Effector CD4-positive, alpha-beta T cell (primary cell): ENCODE measurements at places on chromosomes 16 and 17.

GRCh38 chr17:81958633-81959342 lies 2.2 kb downstream of the NOTUM start:
- no peak for DNase-seq

- peak; percentile 7 for DNase-seq
Observed at GRCh38 chr17:74176546-74177001, 26.9 kb upstream of the RPL38 start.

- DNase-seq: no peak
Observed at GRCh38 chr16:20867585-20867984, 32.6 kb downstream of the DCUN1D3 start.

DNA sequence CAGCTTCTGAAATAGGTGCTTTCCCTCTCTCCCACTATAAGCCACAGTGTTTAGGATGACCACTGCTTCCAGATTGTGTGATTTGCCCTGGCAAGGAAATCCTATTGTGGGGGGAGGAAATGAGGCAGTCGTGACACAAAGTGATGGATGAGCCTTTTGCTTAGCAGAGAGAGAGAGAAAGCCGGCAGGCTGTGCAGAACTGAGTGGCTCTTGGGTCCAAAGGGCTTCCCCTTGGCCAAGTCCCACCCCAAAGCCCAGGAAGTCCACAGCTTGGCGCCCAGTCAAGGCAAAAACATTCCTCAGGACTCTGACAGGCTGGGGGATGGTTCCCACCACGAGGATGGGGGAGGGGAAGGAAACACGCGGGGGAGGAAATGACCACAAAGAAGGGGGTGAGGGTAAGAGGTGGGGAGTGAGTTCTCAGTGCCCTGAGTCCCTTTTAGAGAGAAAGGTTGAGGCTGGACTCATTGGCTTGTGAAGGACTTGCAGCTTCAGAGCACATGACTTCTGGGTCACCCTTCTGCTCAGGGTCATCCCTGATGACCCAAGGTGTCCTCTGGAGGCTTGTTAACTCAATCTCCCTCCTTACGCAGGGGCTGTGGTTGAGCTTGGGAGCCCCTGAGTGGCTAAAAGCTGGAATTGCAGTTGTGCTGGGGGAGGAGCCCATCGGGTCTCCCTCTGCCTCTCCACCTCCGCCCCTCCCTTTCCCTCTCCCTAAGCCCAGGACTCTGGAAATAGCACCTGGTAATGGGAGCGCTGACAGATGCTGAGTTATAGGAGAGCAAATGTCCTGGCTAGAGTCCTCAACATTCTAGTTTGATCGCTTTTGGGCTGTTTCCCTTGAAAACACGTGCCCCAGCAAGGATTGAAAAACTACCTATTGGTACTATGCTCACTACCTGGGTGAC lies 10.3 kb upstream of the MSL1 start:
- DNase-seq: peak; percentile 58

- no peak for DNase-seq
Observed at GRCh38 chr17:54180950-54181349, 358.2 kb downstream of the KIF2B start.

GRCh38 chr17:14748036-14748710 lies 447.3 kb downstream of the HS3ST3B1 start:
- no peak for DNase-seq

DNA sequence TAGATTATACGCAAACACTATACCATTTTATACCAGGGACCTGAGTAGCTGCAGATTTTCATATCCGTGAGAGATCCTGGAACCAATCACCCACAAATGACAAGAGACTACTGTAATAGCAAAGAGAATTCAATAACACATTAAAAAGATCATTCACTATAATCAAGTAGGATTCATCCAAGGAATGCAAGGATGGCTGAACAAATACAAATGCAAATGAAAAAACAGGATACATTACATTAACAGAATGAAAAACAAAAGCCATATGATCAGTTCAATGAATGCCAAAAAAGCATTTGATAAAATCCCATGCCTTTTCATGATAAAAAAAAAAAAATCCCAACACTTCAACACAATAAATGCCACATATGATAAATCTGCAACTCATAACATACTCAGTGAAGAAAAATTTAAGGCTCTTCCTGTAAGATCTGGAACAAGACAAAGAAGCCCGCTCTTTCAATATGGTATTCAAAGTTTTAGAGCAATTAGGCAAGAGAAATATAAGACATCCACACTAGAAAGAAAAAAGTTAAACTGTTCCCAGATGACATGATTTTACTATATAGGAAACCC lies 29.0 kb downstream of the N4BP1 start:
- DNase-seq: no peak

- no peak for DNase-seq
Observed at GRCh38 chr17:42878123-42878880, 22.3 kb upstream of the G6PC1 start.

DNA sequence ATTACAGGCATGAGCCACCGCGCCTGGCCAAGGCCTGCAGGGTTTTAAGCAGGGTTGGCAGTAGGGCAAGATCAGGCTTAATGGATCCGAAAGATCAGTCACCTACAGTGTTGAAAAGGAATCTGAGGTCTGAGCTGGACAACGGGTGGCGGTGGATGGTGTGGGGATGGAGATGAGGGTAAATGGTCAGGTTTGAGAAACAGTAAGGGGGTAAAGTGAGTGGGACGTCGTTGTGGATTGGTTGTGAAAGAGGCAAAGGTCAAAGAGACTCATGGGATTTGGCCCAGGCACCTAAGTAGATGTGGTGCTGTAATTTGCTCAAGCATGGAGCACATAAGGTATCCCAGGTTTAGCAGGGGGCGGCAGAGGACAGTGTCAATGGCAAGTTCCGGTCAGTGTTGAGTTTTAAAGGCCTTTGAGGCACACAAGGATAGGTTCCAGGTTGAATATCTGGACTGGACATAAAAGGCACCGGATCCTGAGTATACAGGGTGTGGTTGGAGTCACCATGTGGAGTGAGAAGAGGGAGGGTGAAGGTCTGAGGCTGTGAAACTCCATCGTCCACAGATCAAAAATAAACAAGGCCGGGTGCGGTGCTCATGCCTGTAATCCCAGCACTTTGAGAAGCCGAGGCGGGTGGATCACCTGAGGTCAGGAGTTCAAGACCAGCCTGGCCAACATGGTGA lies 1.1 kb upstream of the SLC16A5 start:
- no peak for DNase-seq

DNA sequence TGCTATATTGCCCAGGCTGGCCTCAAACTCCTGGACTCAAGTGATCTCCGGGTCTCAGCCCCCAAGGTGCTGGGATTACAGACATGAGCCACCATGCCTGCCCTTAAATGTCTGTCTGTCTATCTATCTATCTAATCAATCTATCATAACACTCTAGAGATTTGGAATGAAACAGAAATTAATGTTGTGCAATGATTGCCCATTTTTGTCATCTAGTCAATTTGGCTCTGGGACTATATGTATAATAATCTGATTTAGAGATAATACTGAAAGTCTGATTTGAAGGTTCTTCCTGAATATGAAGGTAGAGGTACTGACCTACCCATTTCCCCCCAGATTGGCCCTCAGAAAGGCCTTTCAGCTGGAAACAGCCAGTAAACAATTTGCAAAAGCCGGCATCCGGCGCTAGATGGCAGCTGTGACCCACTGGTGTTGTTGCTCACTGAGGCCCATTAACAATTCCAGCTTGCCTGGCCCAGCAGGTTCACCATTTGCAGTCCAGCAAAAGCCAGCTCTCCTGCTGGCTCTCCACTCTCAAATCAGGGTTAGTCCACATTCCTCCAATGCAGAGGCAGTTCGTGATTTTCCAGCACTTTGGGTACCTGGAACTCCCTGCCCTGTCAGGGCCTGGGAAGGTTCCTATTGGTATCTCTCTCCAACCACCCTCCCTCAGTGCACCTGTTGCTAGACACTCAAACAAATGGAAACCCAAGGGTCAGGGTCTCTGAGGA lies 22.9 kb upstream of the C16orf87 start:
- DNase-seq: peak; percentile 42

- DNase-seq: peak; percentile 28
Observed at GRCh38 chr17:16439811-16440351, 24.5 kb downstream of the TRPV2 start.

DNA sequence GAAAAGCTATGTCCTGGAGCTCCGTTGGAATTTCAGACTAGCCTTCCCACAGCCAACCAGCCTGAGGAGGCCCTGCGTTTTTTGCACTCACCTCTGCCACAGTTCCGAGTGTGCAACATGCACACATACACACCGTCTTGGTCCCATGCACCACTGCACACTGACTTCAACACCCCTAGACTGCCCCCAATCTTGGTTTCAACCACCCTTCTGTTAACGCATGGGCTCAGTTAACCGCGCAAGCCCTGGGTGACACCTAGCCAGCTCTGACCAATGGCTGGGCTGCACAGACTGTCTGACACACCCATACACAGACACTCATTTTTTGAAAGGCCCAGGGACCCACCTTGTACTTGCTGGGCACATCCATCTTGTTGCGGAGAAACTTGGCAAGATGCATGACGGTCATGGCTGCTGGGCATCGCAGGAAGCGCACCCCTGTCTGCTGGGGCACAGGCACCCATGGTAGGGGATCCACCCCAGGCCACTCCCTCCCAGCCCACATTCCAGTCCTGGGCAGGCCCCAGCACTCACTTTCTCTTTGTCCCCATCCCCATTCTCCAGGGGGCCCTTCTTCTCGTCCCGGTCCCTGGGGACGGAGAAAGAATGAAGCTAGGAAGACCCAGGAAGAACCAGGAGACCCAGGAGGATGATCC lies 8.0 kb downstream of the CISD3 start:
- DNase-seq: no peak

GRCh38 chr16:70388006-70388680 lies 41.4 kb downstream of the DDX19A start:
- DNase-seq: no peak

DNA sequence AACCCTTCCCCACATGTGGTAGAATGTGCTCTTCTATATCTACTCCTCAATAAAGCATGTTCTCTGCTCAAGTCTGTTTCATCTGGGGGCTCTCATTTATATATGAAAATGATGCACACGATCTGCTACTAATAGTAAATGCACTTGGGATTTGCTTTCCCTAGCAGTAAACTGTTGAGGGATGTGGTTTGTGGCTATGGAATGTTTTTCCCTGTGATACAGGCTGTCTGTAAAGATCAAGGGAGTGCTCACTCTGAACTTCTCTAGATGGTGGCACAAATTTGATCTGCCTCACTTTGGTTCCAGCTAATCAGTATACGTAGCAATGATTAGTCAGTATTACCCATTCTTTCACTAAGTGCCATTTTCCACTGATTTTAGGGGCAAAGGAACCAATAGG lies 18.8 kb downstream of the TAC4 start:
- DNase-seq: no peak

GRCh38 chr17:28180449-28180848 lies 138.0 kb downstream of the NLK start:
- DNase-seq: no peak

GRCh38 chr16:87569601-87570571 lies 32.4 kb upstream of the JPH3 start:
- no peak for DNase-seq

- DNase-seq: no peak
Observed at GRCh38 chr16:64089697-64090096, 1032.2 kb downstream of the CDH11 start.

GRCh38 chr16:46717692-46718091 lies 28.2 kb downstream of the ORC6 start:
- no peak for DNase-seq

DNA sequence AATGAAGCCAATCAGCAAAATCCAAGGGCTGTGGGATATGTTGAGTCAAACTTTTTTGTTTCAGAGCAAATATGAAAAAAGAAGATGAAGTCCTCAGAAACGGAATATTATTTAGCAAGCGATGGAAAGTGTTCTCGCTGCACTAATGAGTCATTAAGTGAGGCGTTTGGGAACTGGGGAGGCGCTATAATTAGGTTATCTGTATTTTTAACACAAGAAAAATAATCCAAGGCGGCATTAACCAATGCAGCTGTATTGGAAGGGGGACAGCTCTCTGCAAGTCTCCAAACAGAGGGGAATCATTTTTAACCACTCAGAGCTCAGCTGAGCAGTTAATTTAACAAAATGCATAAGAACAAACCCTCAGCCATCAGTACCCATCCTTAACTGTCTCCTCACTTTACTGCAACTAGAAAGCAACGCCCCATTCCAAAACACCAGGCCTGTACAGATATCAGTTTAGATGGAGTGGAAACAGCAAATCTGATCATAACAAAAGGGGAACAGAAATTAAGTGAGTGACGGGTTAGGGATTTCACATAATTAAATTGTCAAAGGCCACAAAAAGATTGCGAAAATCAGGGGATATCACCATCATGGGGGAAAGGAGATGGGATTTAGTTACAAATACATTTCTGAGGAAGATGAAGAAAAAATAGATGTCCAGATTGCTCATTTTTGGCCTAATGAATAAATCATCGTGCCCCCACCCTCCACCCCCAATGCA lies 211.0 kb upstream of the TOX3 start:
- no peak for DNase-seq

DNA sequence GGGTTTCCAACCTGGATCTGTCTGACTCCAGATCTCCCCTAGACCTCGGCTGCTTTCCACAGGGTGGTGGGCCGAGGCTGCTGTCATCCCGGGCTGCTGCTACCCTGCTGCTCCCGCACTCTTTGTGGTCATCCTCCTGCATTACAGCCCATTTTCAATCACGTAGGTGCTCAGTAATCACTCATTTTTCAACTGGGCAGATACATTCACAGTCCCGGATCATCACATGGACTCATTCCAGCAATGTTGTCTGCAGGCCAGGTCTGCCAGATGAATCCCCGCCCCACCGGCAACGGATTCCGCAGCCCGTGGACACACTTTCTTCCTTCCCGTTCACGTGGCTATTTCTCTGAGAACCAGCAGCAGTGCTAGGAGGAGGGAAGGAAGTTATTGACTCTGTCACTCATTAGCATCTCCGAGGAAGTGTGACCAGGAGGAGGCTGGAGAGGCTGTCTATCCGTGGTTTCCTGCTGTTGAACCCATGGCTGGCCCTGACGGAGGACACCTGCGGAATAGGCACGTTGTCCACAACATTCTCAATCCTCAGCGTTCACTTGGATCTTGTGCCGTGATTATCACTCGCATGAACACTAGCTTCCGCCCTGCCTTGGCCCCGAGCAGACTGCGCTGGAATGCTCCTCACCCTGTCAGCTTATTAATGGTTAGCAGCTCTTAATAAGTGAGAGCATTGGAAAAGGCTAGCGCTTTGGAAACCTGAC lies 14.7 kb upstream of the ZCCHC14 start:
- no peak for DNase-seq

DNA sequence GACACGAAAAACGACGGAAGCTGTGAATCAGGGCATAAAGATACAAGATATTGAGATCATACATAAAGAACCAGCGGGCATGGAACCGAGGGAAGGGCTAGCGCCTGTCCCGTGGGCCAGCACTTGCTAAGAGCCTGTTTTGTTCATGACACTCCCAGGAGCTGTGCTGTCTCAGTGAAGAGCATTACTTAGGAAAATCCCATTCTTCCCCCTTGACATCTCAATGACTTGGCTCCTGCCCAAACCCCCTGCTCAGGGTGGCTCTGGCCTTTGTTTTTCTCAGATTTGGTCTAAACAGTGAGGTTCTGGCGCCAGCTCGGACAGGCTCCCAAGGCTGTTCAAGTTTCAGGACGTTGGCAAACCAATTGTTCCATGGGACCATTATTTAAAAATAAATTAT lies 79.1 kb upstream of the SEC14L1 start:
- no peak for DNase-seq

GRCh38 chr16:69274699-69275235 lies 36.4 kb upstream of the VPS4A start:
- no peak for DNase-seq
